ENCODE measurements at places on chromosomes 5 and 9.
A peak's percentile ranks its signal among the peaks of the same experiment; 100 is the strongest.

DNA sequence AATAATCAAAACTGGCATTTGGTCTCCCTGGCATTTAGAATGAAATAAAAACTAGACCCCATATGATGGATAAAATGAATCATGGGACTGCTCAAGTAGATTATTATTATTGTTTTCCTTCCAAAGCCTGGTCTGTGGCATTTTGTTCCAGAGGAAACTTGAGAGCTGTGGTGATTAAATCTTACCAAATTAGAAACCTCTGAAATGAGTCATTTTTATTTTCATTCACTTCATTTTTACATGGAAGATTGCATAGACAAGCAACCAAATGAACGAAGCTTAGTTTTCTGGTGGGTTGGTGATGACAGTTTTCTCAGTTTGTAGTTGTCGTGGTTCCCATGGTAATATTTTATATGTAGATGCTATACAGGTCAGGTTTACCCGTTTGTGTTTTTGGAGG, 23.4 kb downstream of the PAM start:
- no peak for DNase-seq

GRCh38 chr9:89748021-89748670, 143.3 kb downstream of the GADD45G start:
- no peak for DNase-seq

DNA sequence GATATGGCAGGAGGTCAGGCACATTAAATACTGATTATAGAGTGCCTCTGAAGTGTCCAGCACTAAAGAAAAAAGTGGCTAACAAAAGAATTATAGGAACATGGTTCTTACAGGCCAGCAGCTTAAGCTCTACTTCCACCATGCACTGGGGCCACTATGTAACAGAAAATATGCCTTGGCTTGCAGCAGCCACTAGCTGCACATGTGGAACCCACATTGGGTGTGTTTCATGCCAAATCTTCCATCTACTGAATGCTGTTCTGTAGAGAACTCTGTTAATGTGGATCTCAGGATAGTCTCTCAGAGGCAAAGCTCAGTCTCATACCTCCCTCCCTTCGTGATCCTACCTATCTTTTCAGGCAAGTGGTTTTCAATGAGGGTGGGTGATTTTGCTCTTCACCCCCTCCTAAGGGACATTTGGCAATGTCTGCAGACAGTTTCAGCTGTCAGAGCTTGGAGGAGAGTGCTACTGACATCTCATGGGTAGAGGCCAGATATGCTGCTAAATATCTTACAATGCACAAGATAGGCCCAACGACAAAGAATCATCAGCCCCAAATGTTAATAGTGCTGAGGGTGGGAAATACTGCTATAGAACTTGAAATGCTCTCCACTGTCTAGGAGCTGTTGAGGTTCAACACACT, 218.9 kb downstream of the TARS1 start:
- no peak for DNase-seq

- DNase-seq, result no peak
These were observed 29.0 kb downstream of the IRF1 start for GRCh38 chr5:132461569-132462070.

DNA sequence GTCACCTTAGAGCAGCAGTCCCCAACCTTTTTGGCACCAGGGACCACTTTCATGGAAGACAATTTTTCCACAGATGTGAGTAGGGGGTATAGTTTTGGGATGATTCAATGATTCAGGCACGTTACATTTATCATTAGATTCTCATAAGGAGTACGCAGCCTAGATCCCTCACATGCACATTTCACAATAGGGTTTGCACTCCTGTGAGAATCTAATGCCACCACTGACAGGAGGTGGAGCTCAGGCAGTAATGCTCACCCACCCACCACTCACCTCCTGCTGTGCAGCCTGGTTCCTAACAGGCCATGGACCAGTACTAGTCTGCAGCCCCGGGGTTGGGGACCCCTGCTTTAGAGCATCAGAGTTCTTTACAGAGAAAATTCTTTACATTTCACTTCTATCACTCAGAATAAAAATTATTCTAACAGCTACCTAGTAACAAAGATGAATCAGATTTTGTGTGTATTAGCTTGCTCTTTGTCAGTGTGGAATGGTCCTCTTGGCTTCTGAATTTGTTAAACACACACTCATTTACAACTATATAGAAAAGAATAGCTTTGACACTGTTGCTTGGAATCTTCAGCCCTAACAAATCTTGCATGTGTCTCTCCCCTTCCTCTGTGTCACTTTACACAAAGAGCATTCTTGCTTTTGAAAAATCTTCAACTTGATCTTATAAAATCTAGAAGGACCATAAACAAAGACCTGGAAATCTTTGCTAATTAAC, 438.6 kb downstream of the BNC2 start:
- DNase-seq, result no peak

DNA sequence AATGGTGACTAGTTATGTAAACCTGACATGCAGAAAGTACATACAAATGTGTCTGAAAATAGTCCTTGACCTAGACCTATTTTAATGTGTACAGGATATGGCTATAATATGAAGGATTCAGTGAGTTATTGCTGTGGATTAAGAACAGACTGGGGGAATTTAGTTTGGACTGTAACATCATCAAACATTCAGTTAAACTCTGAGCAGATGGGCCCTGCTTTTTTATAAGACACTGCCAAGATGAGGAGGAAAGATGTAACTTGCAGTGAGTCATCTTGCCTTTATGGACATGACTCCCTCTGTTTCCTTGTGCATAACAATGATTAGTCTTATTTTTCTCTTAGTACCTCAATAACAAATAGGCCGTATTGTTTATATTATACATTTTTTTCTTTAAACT, 12.2 kb downstream of the PPP3R2 start:
- DNase-seq, result no peak

- DNase-seq, result no peak
These were observed 168.3 kb downstream of the LPAR1 start for GRCh38 chr9:110869931-110870330.

DNA sequence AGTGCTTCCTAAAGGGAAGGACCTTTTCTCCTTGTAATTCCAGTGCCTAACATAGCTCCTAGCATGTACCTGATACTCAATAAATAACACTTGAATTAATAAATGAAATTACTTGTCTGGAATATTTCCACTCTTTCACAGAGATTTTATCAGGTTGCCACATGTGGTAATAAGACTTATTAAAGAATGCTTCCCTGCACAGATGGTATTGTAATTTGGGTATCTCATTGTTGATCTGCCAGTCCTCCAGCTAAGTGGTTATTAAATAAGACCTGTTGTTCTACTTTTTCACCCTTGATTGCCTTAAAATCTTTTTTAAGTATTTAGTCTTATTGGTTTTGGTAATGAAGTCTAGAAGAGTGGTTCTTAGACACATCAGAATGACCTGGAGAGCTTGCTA, 28.1 kb upstream of the CETN3 start:
- DNase-seq, result no peak

- no peak for DNase-seq
These were observed 11.6 kb downstream of the NIPSNAP3B start for GRCh38 chr9:104775574-104775936.

GRCh38 chr5:124056991-124057723, 545.2 kb downstream of the CSNK1G3 start:
- peak; percentile 85 for DNase-seq

DNA sequence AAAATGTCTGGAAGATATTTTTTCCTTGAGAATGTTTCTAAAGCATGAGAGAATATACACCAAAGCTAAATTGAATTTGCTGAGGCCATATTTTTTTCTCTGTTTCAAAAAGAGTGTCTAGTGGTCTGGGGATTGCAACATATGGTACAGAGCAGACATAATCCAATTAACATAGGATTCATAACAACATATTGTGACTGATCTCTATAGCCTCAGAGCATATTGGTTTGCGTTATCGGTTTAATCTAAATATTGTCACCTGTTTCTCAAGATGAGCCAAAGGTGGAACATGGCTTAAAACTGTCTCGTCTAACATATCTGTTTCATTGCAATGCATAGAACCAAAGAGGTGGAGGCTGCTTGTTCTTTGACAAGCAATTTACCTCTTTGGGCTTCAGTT, 3.9 kb downstream of the PPP3R2 start:
- no peak for DNase-seq

- peak; percentile 70 for DNase-seq
These were observed 287.4 kb downstream of the ARHGAP26 start for GRCh38 chr5:143057580-143057999.

DNA sequence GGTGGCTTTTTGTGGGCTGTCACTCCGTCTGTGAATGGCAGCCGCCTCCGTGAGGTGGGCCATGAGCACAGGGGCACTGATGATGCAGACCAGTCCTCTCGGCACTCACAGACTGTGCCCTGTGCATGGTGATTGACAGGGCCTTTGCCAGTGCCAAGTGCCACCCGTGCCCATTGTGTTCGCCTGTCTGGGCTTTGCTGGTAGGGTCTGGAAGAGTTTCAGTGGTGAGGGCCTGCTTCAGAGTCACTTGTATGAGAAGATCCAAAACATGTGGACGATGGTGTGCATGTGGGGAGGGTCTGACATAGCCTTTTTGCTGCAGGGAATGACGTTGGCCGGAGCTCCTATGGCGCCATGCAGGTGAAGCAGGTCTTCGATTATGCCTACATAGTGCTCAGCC, 34.9 kb downstream of the TENT4A start:
- no peak for DNase-seq

- DNase-seq, result peak; percentile 91
These were observed 25.5 kb downstream of the PLAC8L1 start for GRCh38 chr5:146079695-146080373.

Data from SIG-M5 (cell line).